Breast epithelium (tissue), 4 donors: ENCODE measurements at places on chromosomes 6 and 20.

DNA sequence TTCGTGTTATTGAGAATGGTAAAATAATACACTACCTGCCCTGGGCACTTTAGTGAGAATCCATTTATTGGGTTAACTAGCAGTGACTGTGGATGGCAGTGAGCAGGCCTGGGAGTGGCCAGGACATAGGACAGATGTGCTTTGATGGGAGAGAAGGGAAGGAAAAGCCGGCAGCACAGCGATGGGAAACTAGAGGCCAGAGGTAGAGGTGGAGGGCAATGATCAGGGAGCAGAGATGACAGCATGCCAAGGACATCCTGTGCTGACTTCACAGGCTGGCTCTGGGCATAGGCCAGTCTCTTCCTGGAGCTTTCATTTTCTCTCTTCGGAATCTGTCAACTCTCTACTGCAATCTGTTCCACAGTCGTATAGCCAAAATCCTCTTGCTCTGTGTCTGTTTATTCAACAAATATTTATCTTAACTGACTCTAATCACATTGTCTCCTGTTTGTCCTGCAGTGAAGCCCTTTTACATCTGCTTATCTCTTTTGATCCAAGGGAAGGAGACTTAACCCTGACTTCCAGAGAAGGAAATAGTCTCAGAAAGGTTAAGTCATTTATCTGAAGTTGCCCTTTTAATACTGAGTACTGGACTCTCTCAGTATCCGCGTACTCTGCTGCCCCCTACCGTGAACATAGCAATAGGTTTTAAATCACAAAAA is 18.4 kb upstream of the MMP24 start:
- peak; percentile 66 for DNase-seq

GRCh38 chr6:106383573-106383972 is 23.1 kb downstream of the CRYBG1 start:
- DNase-seq, result no peak

- no peak for DNase-seq
Measured at GRCh38 chr6:151733680-151734320, 73.7 kb upstream of the ESR1 start.

DNA sequence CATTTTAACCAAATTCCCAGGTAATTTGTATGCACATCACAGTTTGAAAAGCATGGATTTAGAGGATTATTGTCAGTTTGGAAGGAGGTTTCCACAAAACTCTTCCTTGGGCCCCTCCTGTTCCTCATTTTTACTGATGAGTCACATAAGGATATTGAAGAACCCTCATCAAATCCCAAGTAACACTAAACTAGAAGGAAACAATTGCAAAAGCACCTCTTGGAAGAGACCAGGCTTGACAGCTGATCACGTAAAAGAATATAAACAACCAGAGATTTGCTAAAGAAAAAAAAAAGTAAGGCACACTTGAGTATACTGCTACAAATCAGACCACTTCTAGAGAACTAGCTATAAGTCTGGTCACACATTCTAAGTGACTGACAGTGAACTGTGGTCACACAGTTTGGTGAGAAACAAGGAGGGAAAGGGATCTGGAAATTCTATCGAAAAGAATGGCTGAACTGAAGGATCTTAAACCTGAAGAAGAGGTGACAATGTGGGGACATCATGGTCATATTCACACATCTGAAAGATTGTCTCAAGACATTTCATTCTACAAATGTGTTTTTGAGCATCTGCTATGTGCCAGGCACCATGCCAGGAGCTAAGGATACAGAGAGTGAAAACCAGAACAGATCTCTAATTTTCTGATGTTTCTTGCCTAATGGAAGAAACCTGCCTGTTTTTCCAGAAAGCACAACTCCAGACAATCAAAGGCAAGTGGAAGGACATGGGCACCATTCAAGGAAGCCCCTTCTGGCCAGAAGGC is 24.1 kb downstream of the ZHX3 start:
- DNase-seq, result no peak

- DNase-seq, result no peak
Measured at GRCh38 chr6:124131259-124131658, 327.6 kb downstream of the NKAIN2 start.

- DNase-seq, result no peak
Measured at GRCh38 chr20:37267667-37268313, 6.2 kb upstream of the GHRH start.

GRCh38 chr20:52447225-52447551 is 255.6 kb upstream of the ZFP64 start:
- no peak for DNase-seq

DNA sequence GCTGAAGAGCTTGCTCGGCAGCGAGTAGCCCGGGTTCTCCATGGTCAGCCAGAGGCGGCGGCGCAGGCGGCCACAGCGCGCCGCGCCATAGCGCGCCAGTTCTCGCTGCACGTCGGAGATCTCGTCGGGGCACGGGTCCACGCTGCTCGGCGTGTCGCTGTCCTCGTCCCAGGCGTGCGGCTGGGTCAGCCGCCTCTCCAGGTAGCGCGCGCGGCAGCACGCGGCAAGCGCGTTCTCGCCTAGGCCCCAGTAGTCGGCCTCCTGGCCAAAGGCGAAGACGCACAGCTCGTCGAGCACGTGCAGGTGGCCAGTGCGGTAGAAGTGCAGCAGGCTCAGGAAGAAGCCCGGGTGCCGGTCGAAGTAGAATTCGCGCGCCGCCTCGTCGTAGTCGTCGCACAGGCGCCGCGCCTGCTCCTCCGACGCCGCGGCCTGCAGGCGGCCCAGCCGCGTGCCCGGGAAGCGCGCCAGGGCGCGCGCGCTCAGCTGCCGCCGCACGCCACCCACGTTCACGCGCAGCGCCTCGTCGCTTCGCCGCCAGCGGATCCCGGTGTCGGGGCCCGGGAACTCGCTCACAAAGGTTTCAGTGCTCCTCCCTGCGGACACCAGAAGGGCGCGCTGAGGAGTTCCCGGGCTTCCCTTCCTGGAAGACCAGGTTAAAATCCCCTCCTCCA is 2.7 kb downstream of the KCNS1 start:
- no peak for DNase-seq

- DNase-seq, result no peak
Measured at GRCh38 chr6:32436995-32437836, 2.5 kb upstream of the HLA-DRA start.

- DNase-seq, result no peak
Measured at GRCh38 chr20:5784735-5785134, 34.5 kb downstream of the SHLD1 start.

- DNase-seq, result no peak
Measured at GRCh38 chr6:109397020-109397419, 14.8 kb upstream of the CD164 start.

- DNase-seq, result no peak
Measured at GRCh38 chr6:47780510-47781356, 1.1 kb upstream of the OPN5 start.

DNA sequence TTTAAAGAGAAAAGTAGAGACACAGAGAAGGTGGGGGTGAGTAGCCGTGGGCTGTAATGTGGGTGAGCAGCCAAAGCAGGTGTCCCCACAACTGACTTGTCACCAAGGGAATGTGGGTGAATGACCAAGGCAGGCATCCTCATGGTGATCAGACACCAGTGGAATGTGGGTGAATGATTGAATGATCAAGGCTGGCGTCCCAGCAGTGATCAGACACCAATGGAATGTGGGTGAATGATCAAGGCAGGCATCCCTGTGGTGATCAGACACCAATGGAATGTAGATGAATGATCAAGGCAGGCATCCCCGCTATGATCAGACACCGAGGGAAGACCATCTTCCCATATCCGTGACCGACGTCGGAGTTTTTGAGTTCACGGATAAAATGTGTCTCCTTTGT is 49.8 kb upstream of the OR14J1 start:
- DNase-seq, result no peak

DNA sequence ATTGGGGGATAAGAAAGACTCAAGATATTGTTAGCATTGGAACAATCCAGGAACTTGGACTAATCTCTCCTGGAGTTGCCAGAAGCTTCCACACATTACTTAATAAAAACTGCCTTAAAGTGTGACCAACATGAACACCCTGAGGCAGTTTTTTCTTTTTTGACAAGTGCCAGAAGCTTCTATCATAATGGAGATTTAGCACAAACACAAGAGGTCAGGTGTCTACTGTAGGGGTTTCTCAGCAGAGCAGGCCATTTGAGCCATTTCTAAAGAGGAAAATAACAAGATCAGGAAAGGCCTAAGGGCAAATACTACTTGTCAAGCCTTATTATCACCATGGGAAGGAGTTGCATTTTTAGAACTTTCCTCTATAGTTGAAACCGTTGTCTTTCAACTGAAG is 361.5 kb downstream of the EPM2A start:
- DNase-seq, result no peak

DNA sequence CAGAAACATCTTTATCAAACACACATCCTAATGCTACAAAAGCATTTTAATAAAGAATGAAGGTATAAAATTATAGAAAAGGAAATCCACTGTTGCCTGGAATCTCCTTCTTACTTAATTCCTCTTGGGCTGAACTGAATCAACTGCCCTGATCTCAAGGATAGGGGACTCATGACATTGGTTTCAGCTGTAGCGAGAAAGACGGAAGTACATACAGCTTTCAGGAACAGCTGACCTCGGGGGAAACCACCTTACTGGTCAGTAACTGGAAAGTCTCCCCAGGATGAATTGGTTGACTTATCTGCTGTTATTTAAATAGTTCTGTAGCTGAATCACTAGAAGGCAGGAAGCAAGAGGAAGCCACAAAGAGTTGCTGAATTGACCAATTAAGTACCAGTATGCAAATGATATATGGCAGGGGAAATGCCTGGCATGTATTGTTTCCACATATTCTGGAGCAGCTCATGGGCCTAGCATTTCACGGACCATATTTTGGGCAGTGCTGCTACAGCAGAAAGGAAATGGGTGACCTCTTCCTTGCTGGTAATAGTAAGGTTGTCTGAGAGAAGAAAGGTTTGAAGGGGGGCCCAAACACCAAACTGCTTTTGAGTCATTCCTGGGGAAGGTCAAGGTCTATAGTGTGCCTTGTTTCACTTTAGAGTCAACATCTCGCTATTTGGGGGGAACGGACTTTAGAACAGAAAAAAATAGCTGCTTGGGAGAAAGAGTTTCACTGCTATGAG is 43.7 kb upstream of the MAP7 start:
- no peak for DNase-seq

GRCh38 chr6:26392932-26393636 is 9.0 kb upstream of the BTN3A1 start:
- DNase-seq, result no peak

DNA sequence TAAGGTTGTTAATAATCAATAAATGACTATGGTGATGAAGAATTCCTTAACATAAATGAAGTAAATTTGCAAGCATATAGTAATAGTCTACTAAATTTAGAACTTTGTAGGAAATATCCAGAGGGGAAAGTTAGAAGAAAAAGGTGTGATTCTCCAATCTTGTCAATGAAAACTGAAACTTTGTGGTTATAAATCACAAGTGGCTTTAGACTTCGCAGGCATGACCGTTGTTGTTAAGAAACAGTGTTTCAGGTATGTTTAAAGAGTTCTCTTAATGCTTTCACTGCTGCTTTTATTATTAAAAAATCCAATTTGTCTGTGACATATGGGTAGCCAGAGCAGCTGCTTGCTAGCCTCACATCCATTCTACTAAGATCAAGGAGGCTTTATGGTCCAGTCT is 475.6 kb upstream of the ADGRB3 start:
- DNase-seq, result no peak

DNA sequence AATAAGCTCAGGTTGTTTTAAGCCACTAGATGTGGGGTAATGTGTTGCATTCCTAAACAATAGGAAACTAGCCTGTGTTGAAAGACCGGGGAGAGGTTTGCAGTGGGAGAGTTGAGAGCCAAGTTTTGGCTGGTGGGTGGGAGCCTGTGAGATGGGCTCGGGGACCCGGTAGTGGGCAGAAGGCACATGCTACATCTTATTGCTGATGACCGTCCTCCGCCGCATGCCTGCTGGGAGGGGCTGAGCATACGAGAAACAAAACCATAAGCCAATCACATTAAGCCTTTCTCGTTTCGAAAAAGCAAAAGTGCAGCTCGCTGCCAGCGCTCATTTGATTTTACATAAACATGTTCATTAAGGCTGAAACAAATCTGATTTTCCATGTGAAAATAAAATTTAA is 57.4 kb upstream of the MPC1 start:
- DNase-seq, result no peak

GRCh38 chr6:152161501-152161900 is 354.0 kb downstream of the ESR1 start:
- DNase-seq, result no peak

DNA sequence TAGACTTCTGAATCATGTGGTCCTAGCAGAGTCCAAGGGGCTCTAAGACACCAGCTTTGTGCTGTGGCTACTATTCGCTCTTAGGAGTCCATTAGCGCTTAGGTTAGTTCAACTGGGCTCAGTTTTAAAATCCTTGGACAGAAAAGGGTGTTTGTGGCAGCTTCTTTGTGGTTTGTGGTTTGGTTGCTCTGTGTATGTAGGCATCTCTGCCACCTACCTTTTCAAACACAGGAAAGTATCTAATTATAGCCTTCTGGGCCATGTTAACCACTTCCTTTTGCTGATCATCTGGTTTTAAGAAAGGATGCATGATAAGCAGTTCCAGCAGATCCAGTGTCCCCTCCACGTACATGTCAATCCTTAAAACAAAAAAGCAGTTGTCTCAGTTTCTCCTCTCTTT is 10.8 kb downstream of the GSTA4 start:
- DNase-seq, result no peak

DNA sequence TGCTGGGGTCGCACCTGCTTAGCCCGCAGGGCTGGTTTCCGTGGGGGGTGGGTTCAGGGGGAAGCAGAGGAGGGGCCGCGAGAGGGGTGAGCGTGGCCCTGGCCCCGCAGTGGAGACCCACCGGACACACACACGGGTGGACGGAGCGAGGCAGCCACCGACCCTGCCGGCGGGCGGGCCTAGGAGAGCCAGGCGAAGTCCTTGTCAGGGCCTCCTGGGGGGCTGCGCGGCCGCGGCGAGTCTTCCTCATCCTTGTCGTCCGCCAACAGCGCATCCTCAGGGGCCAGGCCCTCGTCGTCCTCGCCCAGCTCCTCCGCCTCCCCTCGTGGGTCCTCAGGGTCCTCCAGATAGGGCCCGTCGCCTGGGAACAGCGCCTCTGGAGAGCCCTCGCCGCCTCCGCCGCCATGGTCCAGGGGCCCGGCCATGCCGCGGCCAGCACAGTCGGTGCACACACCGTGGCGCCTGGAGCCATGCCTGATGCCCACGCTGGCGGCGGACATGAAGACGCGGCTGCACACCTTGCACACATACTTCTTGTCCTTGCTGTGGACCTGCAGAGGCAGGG is 7.3 kb downstream of the SLC2A4RG start:
- no peak for DNase-seq

GRCh38 chr6:140070846-140071473 is 696.5 kb upstream of the CITED2 start:
- DNase-seq, result no peak

GRCh38 chr6:149149653-149150052 is 167.9 kb upstream of the TAB2 start:
- DNase-seq, result no peak

GRCh38 chr6:50457351-50457750 is 256.0 kb upstream of the TFAP2D start:
- DNase-seq, result no peak

DNA sequence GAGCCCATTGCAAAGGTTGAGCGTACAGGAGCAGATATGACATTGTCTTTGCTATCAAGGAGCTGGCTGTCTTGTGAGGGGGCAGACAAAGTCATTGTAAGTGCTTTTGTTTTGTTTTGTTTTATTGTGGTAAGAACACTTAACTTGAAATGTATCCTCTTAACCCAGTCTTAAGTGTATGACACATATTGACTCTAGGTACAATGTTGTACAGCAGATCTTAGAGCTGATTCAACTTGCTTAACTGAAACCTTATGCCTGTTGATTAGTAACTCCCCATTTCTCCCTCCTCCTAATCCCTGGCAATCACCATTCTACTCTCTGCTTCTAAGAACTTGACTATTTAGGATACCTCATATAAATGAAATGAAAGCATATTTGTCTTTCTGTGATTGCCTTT is 429.0 kb downstream of the BMP2 start:
- DNase-seq, result no peak

GRCh38 chr20:49310705-49311104 is 32.8 kb upstream of the ZNFX1 start:
- no peak for DNase-seq
